ENCODE measurements at places on chromosomes 11 and 22. TPM values are rescaled to one million over a fixed set of nuclear protein-coding genes. Genes with fewer than 3 reads are reported as not detected.

The FAM181B gene
- 0.04 TPM for total RNA-seq

The MPZL2 gene
- not detected for total RNA-seq

The EED gene
- total RNA-seq: 27.5 TPM

The VPREB1 gene
- total RNA-seq: not detected

The ALX4 gene
- 0.21 TPM for total RNA-seq

The OR6T1 gene
- total RNA-seq: not detected

The LAYN gene
- total RNA-seq: not detected

The PANX3 gene
- not detected for total RNA-seq
